Stimulated activated CD8-positive, alpha-beta memory T cell treated with anti-CD3 and anti-CD28 coated beads, Interleukin-2, amount 100 ng/mL, for 1 hour (primary cell): ENCODE measurements at places on chromosomes 12 and 14.

GRCh38 chr12:104164634-104165033 lies 26.6 kb upstream of the NFYB start:
- no peak for DNase-seq

DNA sequence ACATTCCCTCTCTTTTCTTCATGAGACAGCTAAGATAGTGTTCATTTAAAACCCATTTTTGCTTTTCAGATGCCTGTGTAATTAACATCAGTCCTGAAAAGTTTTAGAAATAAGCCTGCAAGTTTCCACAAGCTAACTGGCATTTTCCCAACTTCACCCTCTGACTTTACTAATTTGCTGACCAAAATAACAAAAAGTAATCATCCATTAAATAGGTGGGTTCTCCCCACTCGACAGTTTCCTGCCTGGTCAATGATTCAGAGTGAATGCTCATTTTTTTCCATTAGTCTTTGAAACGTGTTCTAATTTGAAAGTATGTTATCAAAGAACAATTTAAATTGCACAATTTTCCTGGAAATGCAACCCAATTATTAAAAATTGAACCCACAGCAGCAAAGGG lies 23.6 kb downstream of the NELL2 start:
- DNase-seq = no peak

- DNase-seq = peak; percentile 43
Observed at GRCh38 chr12:57621497-57622292, 10.5 kb downstream of the ARHGEF25 start.

GRCh38 chr12:126384026-126384564 lies 1318.9 kb downstream of the AACS start:
- DNase-seq = no peak

GRCh38 chr12:92140896-92141536 lies 4.6 kb downstream of the BTG1 start:
- no peak for DNase-seq

DNA sequence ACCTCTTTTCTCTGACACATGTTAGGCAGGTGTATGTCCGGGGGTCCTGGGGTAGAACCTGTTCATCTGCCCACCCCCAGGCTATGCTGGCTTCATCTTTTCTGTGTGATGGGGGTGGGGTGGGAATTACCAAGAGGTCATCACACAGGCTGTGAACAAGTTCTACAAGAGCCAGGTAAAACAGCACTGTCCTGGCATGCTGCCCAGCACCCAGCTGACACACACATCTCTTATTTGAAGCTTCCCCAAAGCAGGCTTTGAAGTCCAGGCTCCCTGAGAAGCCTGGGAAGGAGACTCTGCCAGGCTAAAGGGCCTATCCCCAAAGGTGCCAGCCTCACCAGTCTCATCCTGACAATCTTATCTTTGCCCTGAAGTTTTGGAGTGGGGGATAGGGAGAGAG lies 141.1 kb downstream of the ALG10 start:
- DNase-seq = no peak

- DNase-seq = no peak
Observed at GRCh38 chr14:80634106-80634758, 307.3 kb downstream of the CEP128 start.

DNA sequence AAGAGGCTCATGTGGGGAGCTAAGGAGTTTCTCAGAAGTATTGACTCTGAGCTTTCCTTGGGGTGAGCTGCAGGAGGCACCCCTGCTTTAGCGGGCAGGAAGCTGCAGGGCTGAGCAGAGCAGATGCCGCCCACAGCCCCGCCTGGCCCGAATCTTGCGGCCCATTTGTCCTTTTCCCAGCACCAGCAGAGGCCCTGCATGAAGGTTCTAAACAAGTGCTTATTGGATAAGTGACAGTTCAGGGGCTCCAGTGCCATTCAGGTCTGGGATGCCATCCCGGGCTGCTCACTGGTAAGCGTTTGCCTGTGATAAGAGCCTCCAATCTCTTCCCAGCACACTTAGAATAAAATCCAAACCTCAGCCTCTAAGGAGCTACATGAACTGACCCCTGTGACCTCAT lies 11.4 kb downstream of the RILPL1 start:
- no peak for DNase-seq

- no peak for DNase-seq
Observed at GRCh38 chr12:645563-646071, 17.6 kb downstream of the NINJ2 start.

DNA sequence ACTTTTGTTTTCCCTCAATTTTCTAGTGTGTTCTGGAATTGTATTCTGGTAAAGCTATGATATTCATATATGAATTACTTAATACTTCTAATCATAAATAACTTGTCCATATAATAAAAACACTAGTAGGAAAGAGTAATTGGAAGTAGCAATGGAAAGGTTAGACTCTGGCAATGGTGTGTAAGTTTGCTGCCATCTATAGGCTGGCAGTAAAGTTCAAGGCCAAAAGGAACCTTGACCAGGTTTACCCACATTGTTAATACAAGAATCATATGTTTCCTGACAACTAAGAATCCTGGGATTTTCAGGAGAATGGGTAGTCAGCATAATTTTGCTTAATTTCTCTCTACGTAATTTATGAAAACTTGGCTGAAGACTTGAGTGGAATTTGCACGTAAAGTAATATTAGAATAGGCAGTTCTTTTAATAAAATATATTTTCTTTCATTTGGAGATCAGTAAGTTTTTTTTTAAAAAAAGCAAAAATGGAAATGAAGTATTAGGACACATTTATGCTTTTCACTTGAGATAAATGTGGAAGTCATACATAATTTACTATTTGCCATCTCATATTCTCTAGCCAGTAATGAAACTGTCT lies 926.7 kb downstream of the GALC start:
- DNase-seq = no peak

- no peak for DNase-seq
Observed at GRCh38 chr12:75048767-75049166, 160.9 kb downstream of the KCNC2 start.

GRCh38 chr12:65164774-65165173 lies 4.6 kb upstream of the LEMD3 start:
- no peak for DNase-seq

- peak; percentile 27 for DNase-seq
Observed at GRCh38 chr14:93115821-93116675, at the start of gene ITPK1. Gene ITPK1, minus strand, starts transcription at chr14:93115925. Its CDS starts 762 bp downstream, at chr14:93115163.

GRCh38 chr14:52399921-52400595 lies 85.9 kb downstream of the PTGER2 start:
- DNase-seq = no peak

GRCh38 chr14:23359167-23359626 lies 5.8 kb downstream of the EFS start:
- no peak for DNase-seq

GRCh38 chr12:3453990-3454680 lies 36.9 kb upstream of the PRMT8 start:
- no peak for DNase-seq

DNA sequence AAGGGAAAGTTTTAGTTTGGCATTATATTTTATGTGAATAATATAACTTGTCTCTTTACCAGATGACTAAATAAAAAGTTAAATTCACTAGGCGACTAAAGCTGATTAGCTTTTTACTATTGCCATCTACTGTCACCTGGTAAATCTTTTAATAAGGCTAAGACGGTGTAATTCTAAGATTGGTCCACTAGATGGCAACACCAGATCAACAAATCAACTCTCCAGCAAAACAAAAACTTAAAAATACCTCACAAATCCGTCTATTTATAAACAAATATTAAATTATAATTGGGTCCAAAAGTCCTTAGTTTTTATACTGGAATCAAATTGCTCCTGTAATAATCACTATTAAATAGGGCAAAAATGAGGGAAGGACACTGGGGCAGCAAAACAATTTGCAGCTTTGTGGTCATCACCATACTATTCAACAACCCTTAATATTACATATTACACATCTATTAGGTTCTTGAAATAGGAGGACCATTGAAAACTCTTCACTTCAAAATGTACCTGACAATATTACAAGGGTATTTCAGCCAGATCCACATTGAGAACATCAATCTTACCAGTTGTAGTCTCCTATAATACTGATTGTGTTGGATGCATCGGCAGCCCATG lies 47.9 kb downstream of the GALC start:
- no peak for DNase-seq

- no peak for DNase-seq
Observed at GRCh38 chr12:99917711-99918402, 66.9 kb downstream of the ANKS1B start.

GRCh38 chr14:50943943-50944646 lies at the start of gene PYGL:
Gene PYGL, minus strand, starts transcription at chr14:50944483. Its CDS starts 80 bp downstream, at chr14:50944403.
- DNase-seq = no peak

DNA sequence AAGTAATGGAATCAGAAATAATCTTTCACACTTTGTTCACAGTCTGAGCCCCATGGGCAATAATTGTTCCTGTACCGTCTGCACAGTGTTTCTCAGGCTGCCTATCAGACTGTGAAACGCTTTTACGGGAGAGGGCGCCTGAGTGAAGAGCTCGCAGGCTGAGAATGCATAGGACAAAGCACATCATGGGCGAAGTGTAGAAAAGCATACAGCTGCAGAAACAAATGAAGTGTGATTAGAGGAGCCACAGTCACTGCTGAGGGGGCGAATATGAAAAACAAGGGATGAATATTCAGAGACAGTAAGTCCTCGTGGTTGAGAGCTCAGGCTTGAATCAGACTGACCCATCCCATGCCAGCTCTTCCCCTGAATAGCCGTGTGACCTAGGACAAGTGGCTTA lies 438.4 kb upstream of the DCN start:
- no peak for DNase-seq

DNA sequence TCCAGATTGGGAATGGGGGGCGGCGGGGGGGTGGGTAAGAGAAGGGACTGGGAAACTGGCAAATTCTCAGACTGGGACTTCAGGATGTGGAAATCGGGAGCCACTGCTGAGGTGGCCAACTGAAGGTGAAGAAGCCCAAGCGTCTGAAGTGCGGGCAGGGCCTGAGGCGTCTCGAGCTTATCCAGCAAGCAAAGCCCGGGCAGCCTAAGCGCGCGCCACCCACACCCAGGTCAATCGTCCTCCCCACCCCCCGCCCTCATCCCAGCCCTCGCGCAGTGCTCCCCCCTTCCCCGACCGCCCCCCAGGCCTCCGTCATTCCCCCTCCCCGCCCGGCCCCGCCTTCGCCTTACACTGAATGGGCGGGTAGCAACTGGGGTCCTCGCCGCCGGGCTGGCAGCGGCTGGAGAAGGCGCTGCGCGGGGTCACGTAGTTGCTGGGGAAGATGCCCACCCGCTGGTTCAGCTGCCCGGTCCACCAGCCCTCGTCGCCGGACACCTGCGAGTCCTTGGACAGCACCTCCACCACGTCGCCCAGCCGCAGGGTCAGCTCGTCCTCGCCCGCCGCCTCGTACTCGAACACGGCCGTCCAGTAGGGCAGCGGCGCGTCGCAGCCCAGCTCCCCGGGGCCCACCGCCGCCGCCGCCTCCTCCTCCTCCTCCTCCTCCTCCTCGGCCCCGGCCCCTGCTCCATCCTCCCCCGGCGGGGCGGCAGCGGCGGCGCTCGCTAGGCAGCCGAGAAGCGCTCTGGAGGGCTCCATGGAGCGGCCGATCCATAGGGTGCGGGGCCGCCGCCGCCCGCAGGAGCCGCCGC lies 693 bp downstream of the MAP3K9 start:
- no peak for DNase-seq

- DNase-seq = no peak
Observed at GRCh38 chr14:101716077-101716950, 45.2 kb upstream of the PPP2R5C start.

DNA sequence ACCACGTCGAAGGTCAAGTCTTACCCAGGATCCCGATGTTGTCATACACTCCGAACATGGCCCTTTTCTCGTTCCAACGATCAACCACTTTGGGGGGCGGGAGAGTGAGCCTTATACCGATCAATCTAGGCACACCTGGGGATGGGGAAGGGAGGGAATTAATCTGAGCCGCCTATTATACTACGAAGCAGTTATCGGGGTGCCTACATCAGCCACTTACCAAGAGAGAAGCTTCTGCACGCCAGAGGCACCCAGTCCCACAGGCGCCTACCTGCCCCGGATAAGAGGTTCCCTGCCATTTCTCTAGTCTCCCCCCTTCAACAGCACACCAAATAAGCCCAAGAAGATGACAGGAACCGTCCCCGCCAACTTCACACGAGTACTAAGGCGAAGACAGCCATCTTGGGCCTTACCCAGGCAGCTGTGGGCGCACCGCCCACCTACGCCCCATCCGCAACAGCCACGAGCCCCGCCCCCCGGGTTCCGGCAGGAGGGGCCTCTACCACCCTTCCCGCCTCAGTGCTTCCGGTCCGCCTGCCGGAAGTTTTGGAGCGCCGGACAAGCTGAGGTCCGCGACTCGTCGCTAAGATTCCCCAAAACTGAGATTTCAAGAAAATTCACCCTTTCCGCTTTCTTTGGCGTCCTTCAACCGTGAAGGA lies at the start of gene MRPL51:
Gene MRPL51 (minus strand): TSS at position 425 of the 659 bp plus-strand sequence. CDS start 126 bp downstream, at position 299.
- peak; percentile 94 for DNase-seq

GRCh38 chr14:46054526-46054925 lies 597.1 kb downstream of the RPL10L start:
- DNase-seq = no peak

GRCh38 chr12:47991106-47992061 lies 12.9 kb downstream of the COL2A1 start:
- DNase-seq = no peak

GRCh38 chr14:92456215-92457015 lies 57.2 kb upstream of the RIN3 start:
- DNase-seq = no peak

DNA sequence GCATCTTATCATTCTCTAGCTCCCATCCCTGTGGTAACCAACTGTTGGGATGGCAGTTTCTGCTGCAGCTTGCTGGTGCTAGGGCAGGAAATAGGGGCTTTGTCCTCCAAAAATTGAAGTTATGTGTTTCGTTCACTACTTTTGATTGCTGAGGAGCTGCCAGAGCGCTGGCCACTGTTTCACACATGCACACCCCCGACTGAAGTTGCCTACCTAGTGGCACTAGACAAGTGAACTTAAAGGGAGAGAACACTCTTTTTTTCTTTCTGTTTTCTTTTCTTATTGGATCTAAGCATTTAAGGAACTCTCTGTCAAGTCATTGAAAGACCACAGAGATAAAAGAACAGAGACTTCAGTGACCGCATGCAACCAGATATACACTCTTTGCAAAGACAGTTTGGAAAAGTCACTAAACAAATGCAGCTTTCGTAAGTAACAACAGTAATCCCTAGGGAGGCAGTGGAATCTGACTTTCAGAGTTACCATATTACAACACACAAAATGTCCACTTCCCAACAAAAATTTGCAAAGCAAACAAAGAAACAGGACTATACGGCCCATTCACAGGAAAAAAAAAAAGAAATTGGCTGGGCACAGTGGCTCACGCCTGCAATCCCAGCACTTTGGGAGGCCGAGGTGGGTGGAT lies 12.0 kb downstream of the TFCP2 start:
- DNase-seq = no peak

GRCh38 chr14:34187519-34188044 lies 236.7 kb upstream of the EGLN3 start:
- no peak for DNase-seq
